ENCODE measurements at places on chromosomes 16 and 17.

DNA sequence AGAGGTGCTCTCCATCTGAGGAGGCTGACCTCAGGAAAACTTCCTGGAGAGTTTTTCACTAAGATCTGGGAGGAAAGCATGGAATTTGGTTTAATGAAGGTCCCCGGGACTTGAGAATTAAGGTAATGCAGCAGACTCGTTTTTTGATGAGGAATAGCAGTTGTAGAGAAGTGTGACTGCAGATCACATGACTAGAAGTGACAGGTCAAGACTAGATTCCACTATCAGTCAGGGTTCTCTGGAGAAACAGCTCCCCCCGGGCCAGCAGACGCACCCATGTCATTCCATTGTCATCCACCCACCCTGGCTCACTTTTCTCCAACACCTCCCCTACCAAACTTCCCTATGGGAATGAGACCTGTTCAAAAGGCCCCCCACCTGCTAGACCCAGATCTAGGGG is 1.9 kb upstream of the DHRS13 start:
- no peak for DNase-seq

GRCh38 chr17:68103148-68103547 is 67.6 kb downstream of the KPNA2 start:
- no peak for DNase-seq

DNA sequence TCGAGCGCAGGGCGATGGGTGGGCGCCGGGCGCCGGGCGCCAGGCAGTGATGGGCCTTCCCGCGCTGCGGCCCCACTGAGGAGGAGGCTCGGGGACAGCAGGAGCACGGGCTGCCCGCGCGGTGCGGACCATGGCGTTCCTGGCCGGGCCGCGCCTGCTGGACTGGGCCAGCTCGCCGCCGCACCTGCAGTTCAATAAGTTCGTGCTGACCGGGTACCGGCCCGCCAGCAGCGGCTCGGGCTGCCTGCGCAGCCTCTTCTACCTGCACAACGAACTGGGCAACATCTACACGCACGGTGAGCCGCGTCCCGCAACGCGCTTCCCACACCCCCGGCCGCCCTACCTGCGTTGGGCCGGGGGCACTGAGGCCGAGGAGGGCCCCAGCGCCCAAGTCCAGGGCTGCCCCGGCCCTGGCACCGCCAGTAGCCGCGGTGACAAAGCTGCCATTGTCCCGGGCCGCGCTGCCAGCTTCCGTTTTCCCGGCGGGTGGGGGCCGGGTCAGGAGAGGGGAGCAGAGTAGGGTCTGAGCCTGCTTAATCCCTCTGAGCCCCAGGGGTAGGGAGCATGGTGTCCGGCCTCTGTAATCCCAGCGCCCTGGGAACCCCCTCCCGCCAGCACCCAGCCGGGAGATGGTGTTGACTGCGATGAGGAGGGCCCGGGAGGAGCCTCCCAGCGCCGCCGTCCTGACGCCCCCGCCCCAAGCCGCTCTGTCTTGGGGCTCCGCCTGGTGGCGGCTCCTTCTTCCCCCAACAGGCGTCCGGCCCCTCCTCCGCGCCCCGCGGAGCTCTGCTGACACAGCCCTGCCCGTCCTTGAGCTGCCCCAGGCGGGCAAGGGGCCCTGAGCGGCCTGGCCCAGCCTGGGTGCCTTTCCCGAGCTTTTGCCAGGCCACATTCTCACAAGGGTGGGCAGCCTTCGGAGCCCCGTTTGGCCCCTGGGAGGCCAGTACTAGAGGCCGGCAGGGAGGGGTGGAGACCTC is 685 bp downstream of the PAQR4 start:
- DNase-seq = no peak

DNA sequence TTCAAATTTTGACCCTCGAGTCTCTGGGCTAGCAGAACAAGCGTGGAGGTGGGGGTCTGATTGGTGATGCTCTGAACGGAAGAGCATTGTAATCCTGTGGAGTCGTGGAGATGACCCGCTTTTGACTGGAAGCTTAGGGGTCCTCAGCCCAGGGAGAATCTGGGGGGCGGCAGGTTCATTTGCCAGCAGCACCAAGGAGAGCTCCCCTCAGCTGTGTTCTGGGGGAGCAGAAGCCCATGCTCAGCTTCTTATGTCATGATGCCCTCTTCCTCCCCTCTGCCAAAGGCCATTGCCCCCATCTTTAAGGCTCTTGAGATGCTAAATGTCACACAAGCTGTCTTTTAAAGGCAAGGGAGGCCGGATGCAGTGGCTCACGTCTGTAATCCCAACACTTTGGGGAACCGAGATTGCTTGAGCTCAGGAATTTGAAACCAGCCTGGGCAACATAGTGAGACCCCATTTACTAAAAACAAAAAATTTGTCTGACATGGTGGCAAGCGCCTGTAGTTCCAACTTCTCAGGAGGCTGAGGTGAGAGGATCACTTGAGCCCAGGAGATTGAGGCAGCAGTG is 19.3 kb downstream of the LDHD start:
- DNase-seq = no peak

DNA sequence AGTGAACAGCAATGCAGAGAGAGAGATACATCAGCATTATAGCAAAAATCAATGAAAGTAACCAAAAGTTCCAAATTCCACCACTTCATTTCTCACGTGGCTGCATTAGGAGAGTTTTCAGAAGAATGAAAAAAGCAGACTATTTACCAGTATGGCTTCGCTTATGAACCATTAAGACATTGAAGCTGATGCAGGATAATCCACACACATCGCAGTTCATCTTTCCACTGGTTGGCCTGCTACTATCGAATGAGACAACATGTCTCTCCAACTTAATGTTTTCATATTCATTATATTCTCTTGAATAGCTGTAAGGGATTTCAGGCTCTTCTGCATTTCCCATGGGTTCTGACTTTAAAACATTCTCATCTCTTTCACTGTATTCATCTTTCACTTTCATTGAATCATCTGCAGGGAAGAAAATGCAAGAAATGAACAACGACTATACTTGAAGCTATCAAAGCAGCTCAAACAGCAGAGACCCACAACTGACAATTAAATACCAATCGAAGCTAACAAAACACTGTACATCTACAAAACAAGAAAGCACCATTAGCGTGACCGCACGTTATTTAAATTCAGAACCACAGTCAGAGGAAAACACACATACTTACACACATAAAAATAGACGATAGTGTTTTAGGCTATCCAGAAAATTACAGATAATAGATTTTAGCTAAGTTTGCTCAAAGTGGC is 54.9 kb downstream of the GRB7 start:
- DNase-seq = no peak

DNA sequence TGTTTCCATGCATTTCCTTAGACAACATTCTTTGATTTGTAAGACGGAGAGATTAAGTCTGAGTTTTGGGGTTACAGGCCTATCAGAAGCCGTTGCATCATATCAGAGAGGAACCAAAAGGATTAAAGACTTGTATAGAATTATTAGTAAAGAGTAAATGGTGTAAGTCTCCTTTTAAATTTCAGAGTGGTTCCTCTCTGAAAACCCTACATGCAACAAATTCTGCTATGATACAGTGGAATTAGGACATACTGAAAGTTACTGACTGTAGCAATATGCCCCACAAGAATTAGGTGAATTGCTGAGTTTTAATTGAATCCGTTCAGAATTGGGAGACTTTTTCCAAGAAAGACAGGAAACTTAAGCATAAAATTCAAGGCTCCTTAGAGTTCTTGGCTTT is 221.6 kb downstream of the FTO start:
- no peak for DNase-seq

- DNase-seq = no peak
These were observed 26.9 kb upstream of the CACNA1H start for GRCh38 chr16:1126044-1126443.

DNA sequence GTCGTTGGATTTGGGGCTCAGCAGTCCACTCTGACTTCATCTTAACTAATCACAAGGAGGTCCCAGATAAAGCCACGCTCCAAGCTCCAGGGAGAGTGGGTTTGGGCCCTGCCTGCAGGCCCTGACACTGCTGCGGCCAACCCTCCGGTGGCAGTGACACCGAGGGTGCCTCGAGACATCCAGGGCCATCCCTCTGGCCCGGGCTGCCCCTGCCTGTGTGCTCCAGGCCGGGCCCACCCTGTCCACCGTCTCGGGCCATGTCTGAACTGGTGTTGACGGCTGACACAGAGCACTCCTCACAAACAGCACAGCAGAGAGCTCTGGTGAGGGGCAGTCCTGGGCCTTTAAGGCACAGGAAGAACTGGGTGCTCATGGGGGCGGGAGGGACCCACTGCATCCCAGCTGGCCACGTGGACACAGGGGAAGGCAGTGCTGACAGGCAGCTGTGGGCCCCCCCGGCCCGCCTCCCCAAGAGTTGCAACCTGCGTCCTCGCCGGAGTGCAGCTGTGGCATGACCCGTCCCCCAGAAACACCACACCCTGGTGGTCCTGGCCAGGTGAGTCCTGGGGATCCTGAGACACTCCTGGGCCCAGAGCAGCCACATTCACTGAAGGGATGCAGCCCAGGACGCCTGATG is 80.0 kb downstream of the LMF1 start:
- DNase-seq = no peak

- DNase-seq = no peak
These were observed 46.7 kb upstream of the ANKFY1 start for GRCh38 chr17:4310354-4311060.

GRCh38 chr17:42178817-42179216 is 2.1 kb downstream of the KCNH4 start:
- no peak for DNase-seq

- DNase-seq = no peak
These were observed 5.8 kb upstream of the CBX4 start for GRCh38 chr17:79844869-79845600.

GRCh38 chr17:80738020-80738808 is 193.6 kb downstream of the RPTOR start:
- no peak for DNase-seq

DNA sequence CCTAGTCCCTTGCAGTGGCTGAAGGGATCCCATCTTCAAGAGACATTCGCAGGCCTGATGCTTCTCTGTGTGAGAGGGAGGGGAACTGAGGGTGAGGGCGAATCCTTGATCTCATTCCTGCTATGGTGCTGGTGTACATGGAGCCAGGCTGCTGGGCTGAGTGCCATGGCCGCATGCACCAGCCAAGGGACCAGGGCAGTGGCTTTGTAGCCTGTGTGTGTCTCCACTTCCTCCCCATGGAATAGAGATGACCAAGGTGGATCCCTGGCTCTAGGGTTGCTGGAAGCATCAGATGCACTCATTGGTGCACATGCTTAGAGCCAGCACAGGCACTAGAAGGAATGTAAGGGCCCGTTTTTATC is 195.0 kb downstream of the FOXL1 start:
- no peak for DNase-seq

DNA sequence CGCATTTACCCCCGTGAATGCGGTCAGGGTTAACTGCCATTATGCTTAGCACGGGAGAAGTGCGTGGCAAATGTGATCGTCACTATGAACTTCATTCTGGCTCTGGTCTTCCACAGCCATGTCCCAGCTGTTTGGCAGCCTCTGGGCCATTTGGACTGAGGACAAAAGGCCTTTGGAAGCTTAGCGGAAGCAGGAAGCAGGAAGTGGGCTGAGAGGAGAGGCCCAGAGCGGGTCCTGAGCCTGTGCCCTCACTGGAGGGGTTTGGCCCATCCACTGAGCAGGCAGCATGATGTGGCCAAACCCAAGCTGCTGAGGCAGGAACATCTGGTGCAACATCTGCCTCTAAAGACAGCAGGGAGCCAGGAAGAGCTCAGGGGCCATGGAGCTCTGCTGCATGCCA is 345.9 kb downstream of the C16orf95 start:
- DNase-seq = no peak

DNA sequence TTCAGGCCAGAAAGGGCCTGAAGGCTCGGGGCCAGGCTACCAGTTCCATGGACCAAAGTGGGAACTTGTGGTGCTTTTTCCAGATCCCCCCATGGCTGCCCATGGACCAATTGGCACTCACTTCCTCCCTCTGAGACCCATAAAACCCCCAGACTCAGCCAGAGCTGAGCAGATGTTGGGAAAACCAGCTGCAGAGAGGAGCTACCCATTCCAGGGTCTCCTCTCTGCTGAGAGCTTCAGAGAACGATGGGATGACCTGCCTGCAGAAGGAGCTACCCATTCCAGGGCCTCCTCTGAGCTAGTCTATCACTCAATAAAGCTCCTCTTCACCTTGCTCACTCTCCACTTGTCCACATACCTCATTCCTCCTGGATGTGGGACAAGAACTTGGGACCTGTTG is 52.2 kb upstream of the MED9 start:
- no peak for DNase-seq

DNA sequence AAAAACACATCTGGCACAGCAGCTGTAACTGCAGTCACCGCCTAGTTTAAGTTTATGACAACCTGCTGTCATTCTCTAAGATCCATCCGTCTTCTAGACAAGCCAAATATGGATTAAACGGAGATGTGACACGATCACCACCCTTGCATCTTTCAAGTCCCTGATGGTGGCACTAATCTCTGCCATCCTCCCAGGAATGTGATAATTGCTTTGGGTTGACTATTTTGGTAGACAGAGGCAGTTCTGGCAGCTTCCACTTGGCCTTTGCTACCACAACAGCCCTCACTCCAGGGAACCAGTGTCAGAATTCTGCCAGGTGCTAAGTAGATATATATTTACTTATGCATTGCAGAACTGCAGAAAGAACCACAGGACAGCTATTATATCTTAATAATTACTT is 81.3 kb downstream of the ADCY9 start:
- no peak for DNase-seq

GRCh38 chr17:29677221-29677791 is 54.6 kb upstream of the CORO6 start:
- no peak for DNase-seq

- no peak for DNase-seq
These were observed 66.4 kb downstream of the CEP95 start for GRCh38 chr17:64573214-64573613.

- DNase-seq = no peak
These were observed 80.3 kb upstream of the PSMD7 start for GRCh38 chr16:74216319-74216718.

DNA sequence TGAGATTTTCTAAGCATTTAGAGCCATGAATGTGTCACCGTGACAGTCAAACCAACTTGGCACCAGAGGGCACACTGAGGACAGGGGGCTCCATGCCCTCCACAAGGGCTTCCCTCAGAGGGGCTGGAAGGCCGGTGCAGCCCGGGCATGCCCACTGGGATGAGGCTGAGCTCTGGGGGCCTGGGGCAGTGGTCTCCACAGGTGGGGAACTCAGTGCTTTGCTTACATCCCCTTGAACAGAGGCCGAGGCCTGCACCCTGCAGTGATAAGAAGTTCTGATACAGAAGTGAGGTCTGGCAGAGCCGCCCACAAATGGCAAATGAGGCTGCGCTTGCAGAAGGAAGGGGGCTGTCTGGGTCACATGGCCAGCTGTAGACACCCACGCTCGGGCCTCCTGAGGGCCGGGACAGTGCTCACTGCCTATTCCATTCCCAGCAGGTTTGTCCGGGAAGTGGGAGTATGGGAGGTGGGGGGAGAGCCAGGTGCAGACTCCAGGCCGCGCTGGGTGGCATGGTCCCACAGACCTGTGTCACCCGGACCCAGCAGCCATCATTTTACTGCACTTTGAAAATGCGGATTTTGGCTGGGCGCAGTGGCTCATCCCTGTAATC is 116.8 kb upstream of the CREBBP start:
- DNase-seq = no peak

DNA sequence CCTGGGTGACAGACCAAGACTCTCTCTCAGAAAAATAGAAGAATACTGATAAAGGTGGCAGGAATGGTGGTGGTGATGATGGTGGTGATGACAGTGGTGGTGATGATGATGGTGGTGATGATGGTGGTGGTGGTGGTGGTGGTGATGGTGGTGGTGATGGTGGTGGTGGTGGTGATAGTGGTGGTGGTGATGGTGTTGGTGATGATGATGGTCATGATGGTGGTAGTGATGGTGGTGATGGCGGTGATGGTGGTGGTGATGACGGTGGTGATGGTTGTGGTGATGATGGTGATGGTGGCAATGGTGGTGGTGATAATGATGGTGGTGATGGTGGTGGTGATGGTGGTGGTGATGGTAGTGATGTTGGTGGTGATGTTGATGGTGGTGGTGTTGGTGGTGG is 18.0 kb upstream of the CIITA start:
- DNase-seq = no peak

Measured in omental fat pad (tissue), 4 donors.